Activated CD4-positive, alpha-beta T cell treated with anti-CD3 and anti-CD28 coated beads for 48 hours (primary cell): ENCODE measurements at places on chromosomes 4 and X.

DNA sequence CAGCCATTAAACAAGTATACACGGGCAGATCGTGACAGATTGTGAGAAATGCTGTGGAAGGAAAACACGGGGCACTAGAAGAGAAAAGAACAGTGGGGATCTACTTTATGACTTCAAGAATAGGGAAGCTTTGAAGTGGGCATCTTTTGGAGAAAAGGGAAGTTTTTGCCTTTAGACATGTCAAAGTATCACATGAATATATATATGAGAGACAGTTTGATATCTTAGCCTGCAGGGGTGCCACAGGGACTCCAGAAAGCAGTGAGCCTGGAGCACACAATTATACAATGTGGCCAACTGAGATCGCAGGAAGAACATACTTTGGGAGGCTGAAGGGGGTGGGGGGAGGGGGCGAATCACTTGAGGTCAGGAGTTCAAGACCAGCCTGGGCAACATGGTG, 35.7 kb downstream of the RELL1 start:
- no peak for DNase-seq

- DNase-seq: no peak
These were observed 480.2 kb downstream of the SMARCA1 start for GRCh38 chrX:129043138-129043537.

GRCh38 chr4:140736669-140737343, 19.4 kb downstream of the TBC1D9 start:
- no peak for DNase-seq

- DNase-seq: no peak
These were observed 12.3 kb upstream of the UCP1 start for GRCh38 chr4:140581078-140581477.

DNA sequence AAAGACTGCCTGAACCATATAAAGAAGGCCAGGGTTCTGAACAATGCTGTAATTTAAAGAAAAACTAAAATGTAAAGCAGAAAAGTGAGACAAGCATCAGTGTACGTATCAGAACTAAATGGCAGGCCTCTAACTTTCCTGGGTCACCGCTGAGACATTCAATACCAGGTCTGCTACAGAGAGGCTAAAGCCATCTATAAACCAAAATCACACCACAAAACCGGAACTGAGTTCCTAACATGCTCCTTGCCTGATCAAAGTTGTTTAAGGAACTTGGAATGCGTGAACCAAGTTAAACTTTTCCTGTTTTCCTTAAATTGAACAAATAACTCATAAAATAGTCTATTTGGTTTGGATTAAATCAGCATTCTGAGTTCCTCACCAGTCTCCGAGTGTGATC, 55.3 kb upstream of the TECRL start:
- DNase-seq: no peak

- no peak for DNase-seq
These were observed 5.5 kb upstream of the S100P start for GRCh38 chr4:6687947-6688878.

DNA sequence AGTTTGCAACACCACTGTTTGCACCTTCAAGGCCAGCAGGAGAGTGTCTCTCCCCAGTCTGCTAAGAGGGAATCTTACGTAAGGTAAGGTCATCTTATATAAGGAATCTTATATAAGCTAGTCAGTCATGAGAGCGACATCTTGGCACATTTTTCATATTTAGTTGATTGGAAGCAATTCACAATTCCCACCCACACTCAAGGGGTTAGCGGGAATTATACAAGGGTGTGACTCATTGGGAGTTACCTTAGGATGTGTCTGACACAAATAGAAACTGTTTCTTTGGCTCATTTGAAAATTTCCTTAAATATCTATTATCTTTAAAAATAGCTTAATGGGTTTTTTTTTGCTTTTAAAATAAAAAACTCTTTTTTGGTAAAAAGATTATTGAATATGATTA, 62.1 kb upstream of the GRPR start:
- no peak for DNase-seq

- no peak for DNase-seq
These were observed 45.3 kb upstream of the KCTD8 start for GRCh38 chr4:44493924-44494323.

DNA sequence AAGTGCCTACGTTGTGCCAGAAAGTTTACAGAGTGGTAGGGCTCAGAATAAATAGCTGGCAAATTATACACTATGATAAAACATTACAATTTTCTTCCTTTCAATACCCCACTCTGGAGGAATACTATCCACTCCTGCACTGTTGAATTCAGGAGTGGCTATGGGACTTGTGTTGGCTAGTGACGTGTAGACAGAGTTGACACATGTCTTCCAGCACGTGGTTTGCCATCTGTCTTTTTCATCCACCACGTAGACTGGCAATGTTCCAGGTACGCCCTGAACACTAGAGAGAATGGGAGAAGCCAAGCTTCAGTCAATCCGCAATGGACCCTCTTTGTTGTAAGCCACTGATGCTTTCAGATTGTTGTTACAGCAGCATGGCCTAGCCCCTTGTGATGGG, 168.8 kb upstream of the RBPJ start:
- peak; percentile 31 for DNase-seq

DNA sequence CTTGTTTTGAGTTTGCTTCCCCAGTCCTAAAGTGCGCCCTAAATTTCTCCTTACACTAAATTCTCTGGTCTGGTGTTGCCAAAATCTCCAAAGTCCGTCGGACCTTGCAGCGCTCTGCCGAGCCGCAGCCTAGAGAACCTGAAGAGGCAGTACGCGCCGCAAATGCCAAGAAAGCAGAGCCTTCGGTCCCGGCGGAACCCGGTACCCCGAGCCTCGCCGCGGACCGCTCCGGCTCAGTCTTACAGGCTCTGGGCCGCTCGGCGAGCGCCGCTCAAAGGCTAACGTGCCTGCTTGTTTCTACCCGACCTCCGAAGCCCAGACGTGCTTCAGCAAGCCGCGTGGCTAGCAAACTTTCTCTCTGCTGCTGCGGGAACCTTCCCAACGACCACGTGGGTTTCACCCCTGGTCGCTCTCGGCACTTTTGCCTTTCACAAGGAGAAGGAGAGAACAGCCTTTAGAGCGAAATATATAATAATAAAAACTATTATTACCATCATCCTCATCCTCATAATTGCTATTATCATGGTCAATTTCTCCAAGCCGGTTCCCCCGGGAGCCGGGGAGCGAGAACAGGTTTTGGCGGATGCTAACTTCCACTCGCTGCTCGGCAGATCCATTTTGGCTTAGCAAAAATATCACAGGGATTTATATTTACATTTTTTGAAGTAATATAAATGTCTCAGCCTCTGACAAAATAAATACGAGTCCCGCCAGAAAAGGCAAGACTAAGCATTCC, 2.2 kb upstream of the HTR2C start:
- no peak for DNase-seq

GRCh38 chr4:74376888-74377483, 12.0 kb downstream of the EREG start:
- no peak for DNase-seq

- DNase-seq: no peak
These were observed 9.7 kb upstream of the NSG1 start for GRCh38 chr4:4377191-4377590.

DNA sequence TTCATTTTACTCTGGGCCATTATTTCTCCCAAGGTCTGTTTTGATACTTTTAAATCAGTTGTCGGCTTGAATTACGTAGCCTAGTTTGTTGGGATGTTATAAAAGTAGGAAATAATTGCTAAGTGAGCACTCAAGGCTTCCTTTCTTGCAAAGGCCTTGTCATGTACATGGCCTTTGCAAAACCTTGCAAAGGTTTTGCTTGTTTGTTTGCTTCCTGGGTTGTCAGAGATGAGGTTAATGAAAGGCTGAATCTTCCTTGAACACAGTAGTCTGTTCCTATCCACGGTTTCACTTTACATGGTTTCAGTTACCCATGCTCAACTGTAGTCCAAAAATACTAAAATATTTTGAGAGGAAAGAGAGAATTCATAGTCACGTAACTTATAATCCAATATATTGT, 113.5 kb downstream of the NAA11 start:
- no peak for DNase-seq

GRCh38 chr4:171674781-171675180, 138.4 kb upstream of the GALNTL6 start:
- DNase-seq: no peak

GRCh38 chr4:30537456-30537855, 182.7 kb upstream of the PCDH7 start:
- no peak for DNase-seq

GRCh38 chrX:77493677-77494553, 46.7 kb downstream of the FGF16 start:
- no peak for DNase-seq

DNA sequence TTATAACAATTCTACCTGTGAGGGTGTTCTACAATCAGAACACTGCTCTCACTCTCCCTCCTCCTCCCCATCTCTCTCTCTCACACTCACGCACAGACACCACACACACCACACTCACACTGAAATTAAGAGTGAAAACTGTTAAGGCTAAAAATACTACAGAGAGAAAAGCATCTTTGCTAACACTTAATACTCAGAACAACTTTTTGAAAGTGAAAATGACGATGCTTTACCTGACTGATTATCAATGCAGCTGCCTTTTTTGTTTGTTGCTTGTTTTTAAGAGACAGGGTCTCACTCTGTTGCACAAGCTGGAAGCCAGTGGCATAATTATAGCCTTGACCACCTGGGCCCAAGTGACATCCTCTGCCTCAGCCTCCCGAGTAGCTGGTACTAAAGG, 222.4 kb downstream of the APBB2 start:
- no peak for DNase-seq

DNA sequence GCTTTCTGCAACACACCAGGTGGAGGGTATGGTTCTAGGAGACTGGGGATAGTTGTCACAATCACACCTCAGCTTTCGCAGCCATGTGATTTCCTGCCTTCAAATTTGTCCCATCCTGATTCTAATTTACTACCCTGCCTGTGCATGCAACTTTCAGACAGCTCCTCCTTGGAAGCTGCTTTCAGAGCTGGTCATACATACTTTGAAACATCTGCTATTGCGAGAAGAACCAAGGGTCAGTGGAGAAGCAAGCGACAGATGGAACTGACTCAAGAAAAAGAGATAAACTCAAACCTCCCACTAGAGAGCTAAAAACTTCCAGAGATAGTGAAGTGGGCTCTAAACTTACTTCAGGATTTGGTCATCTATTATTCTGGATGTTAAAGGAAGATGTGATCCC, 381.7 kb upstream of the FGF13 start:
- no peak for DNase-seq

GRCh38 chr4:185259719-185260118, 50.3 kb downstream of the SNX25 start:
- no peak for DNase-seq

DNA sequence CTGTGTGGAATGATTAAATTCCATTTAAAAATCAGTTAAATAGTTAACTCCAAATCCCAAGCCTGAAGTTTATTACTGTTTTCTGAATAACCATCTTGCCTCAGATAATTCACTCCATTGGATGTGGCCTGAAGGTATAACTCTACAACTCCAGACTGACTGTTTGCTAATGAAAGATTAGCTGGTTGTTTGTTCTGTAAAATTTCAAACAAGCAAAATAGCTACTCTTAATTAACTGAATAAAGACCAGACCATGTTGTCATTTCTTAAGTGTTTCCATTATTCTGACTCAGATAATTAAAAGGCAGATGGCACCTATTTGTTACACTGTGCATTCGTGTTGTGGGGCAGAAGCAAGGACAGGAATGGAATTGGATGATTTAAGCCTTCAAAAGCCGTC, 78.5 kb upstream of the DDIT4L start:
- DNase-seq: no peak

DNA sequence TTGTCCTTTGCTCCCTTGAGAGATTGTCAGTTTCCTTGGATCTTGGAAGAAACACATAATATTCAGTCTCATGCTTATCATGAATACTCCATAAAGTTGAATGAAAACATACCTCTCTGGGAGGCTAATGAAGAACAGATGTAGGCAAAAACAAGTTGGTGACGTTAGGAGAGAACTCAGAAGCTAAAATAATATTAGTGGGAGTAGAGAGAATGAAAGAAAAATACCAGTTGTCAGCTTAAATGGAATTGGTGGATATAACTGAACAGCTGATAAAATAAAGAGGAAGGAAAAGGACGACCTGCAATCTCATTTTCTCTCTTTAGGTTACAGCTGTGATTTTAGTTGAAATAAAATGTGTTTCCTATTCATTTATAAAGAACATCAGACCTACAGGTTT, 124.8 kb downstream of the SNCA start:
- no peak for DNase-seq
